ENCODE measurements at places on chromosomes 7 and 10.
A peak's percentile ranks its signal among the peaks of the same experiment; 100 is the strongest.

- DNase-seq, result peak; percentile 5
These were observed 1.8 kb upstream of the GAD2 start for GRCh38 chr10:26214551-26215395.

- DNase-seq, result no peak
These were observed 28.4 kb downstream of the DAGLB start for GRCh38 chr7:6419310-6419773.

GRCh38 chr7:47932466-47933037 lies 15.7 kb downstream of the PKD1L1 start:
- DNase-seq, result no peak

DNA sequence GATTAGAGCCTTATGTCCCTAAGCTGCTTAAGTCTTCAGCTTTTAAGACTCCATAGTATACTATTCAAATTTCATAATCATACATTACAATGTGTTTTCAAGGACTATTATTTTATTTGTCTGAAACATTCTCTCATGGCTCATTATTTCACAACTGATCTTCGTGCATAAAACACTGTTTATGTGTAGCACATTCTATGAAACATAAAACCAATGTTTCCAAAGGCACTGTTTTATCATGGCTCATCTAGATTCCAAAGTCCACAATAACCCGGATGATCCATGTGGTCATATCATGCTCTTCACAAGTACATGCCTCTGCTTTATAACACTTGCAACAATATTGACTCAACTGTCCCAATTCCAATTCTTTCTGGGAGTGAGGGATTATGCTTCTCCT lies 806.1 kb downstream of the TNS3 start:
- no peak for DNase-seq

DNA sequence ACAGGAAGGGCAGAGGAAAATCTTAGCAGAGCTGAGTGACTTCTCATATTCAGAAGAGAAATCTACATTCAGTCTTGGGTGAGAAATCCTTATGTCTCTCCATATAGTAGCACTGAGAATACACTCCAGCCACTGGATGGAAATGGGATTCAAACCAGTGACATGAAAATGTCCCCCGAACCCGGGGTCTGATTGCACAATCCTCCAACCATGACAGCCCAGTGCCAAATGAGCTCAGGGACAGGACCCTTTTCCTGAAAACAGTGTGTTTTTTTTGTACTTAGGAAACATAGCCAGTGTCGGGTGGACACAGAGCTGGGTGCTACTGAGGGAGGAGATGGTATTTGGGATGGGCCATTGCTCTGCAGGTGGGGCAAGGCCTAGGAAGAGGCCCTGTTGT lies 185.6 kb downstream of the CXCL12 start:
- no peak for DNase-seq

DNA sequence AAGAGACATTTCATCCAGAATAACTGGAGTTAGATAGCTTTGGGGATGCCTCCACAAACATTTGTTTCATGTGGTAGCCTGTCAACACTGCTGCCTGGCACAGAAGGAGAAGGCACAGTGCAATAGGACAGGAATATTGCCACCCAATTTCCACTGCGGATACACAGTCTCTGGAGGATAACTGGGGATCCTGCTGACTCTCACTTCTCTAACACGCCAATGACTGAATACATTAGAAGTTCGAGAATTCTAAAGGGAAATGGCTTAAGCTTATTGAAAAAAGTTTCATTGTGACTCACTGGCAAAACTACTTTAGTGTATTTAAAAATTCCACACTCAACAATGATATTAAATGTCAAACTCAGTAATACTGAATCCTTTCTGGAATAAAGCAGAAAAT lies 12.9 kb downstream of the ARL3 start:
- DNase-seq, result no peak

GRCh38 chr10:120768227-120768626 lies 82.9 kb upstream of the WDR11 start:
- no peak for DNase-seq

DNA sequence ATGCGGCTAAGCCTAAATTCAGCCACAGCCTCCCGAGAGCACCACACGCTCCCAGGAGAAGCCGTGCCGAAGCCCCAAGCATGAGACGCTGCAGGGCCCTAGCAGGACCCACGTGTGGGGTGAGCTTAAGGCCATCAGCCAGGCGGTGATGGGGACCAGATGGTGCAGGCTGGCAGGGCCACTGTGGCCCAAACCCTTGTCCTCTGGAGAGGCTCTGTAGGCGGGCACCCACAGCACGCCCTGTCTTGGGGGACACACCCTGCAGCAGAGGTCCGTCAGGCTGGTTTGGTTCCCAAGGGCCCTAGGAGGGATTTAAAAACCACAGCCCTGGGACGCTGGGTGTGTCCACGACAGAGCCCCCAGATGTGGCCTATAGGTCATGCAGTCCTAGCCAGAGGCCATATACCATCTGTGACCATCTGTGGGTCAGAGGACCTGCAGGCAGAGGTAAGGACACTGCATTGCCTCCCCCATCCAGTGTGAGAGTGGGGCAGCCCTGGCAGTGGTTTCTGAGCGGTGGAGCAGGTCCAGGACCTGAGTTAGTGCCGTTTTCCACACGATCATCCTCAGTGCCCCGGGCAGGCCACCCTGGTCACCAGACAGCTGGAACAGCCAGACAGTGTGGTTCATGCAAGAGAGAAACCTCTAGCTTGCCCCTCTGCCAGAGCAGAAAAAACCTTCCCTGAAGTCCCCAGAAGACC lies 39.6 kb upstream of the INPP5A start:
- DNase-seq, result no peak

DNA sequence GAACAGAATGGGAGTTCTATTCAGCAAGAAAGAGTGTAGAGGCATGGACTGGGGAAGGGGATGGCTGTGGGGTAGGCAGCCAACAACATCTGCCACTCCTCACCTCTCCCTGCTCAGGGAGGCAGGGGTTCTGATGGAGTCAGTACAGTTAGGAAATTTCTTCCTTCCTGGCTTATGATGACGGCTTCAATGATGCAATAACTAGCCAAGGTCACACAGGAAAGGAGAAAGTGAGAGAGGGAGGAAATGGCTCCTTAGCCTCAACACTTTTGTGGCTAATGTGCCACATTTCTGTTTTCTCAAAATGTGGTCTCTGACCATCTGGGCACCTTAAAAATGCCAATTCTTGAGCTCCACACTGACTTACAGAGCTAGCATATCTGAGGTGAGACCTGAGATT lies 79.3 kb upstream of the PDZD8 start:
- DNase-seq, result no peak

Data from NCI-H524 (cell line).